ENCODE measurements at places on chromosomes 11 and 22. TPM values are rescaled to one million over a fixed set of nuclear protein-coding genes. Genes with fewer than 3 reads are reported as not detected.

The CSNK2A3 gene
- not detected for total RNA-seq

The PKNOX2 gene
- total RNA-seq, result not detected

The C22orf42 gene
- not detected for total RNA-seq

The FOLH1 gene
- total RNA-seq, result not detected

The TTLL1 gene
- total RNA-seq, result 7.8 TPM

The CNTF gene
- 3.4 TPM for total RNA-seq

All from PC-9 (cell line).